ENCODE measurements at places on chromosomes 5 and 9. TPM values are rescaled to one million over a fixed set of nuclear protein-coding genes. Genes with fewer than 3 reads are reported as not detected.

Gene TMEFF1
- polyA plus RNA-seq, result 2.0 TPM

Gene AJM1
- polyA plus RNA-seq, result 1.3 TPM

DNA sequence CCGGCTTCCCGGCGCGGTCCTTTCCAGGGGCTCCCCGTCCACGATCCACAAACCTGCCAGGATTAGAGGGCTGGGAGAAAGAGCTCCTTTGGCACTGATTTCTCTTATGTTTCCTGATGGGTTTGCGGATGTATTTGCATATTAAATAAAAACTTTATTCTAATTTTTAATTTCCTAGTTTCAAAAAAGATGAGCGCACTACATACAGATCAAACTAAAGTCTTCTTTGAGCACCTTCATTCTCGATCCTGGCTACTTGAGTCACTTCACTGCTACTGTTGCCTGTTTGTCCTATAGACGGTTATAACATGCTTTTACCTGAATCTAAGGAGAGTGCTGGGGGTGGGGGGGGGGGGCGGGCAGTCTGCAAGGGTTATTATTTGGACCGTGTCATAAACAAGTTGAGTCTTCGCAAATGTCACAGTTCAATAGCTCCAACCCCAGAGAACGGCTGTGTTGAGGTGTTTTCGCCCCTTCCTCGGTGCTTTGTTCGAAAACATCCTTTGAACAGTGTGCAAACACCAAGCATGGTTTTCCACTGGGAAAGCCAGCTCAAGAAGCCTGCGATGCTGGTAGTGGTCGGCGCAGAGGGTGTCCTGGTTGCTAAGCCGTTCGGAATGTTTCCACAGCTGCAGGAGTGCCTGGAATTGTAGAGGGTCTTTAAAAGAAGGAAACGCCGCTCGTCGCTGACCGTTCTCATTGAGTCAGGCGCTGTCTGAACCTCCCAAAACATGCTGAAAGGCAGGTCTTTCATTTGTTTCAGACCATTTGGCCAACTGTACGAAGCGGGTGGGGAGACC, 1.1 kb upstream of the STK10 start:
- DNase-seq, result no peak

- no peak for DNase-seq
These were observed 42.5 kb downstream of the ADAMTS16 start for GRCh38 chr5:5182508-5183188.

- no peak for DNase-seq
These were observed 120.7 kb upstream of the PCA3 start for GRCh38 chr9:76643399-76644117.

DNA sequence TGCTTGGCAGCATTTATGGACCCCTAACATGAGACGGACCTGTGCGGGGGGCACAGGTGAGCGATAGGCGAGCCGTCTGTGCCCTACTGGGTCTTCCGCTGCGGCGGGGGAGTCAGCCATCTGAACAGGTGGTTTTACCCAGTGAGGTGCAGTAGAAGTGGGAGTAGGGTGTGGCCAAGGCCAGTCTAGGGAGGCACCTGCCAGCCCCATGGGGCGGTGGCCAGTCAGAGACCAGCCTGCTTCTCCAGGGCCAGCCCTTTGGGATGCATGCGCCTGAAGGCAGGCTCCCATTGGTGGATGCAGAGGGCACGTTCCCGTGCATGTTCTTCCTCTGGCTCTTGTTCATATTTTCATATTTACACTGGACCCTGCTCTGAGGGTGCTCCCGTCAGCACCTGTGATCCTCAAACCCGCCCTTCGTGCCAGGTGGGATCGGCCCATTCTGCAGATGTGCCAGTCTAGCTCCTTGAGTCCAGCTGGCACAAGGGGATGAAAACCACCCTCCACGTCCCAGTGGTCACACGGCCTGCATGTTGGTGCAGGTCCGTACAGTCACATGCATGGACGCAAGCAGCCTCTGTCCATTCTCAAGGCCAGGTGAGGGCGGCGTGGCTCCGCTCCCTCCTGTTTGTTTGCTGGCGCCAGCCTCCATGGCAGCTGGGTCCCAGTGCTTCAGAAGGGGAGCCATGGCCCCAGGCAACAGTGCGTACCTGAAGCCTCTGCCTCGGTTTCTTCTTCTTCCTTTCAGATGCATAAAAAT, 9.0 kb downstream of the COL5A1 start:
- no peak for DNase-seq

GRCh38 chr9:88056876-88057275, 81.4 kb downstream of the SPATA31C2 start:
- no peak for DNase-seq

GRCh38 chr9:126419475-126419874, 92.8 kb downstream of the MVB12B start:
- no peak for DNase-seq

- no peak for DNase-seq
These were observed 117.2 kb downstream of the APBA1 start for GRCh38 chr9:69554945-69555344.

- DNase-seq, result no peak
These were observed 66.6 kb upstream of the NR3C1 start for GRCh38 chr5:143470120-143470519.

DNA sequence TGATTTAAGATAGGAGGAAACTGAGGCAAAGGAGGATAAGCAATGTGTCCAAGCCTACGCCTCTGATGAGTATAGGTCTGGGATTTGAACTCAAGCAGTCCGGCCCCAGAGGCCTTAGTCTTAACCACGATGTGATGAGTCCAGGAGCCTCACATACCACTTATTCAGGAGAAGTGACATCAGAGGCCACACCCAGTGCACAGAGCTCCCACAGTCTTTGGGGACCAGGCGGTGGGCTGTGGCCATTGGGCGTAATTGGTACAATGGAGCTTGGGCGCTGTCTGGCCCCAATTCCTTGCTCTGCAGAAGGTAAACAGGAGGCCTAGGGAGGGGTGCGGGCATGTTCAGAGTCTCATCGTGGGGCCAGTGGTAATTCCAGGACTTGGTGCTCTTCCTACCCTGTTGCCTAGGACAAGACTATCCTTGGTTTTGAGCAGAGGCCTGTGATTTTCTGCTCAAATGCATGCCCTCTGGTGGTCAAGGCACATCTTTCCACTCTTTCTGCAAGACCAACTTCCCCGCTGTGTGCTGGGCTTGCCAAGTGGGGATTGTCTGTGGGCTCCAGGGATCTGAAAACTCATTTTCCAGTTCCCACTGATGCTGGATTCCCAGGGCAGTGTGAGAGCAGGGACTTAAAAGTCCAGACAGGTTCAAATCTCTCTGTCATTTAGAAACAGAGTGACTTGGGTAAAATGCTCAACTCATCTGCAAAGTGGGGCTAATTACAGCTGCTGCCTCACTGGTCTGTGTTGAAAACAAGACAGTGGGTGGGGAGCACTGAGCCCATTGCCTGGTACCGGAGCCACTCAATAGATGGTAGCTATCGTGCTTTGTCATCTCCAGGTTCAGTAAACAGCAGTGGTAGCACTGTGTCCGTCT, 15.8 kb downstream of the NDST1 start:
- peak; percentile 46 for DNase-seq

Measured in right lung (tissue), 10 donors.